Hematopoietic multipotent progenitor cell treated with erythropoietin and hydrocortisone succinate and interleukin-3 and kit ligand, for 15 days (in vitro differentiated cells): ENCODE measurements at places on chromosomes 4 and X.

DNA sequence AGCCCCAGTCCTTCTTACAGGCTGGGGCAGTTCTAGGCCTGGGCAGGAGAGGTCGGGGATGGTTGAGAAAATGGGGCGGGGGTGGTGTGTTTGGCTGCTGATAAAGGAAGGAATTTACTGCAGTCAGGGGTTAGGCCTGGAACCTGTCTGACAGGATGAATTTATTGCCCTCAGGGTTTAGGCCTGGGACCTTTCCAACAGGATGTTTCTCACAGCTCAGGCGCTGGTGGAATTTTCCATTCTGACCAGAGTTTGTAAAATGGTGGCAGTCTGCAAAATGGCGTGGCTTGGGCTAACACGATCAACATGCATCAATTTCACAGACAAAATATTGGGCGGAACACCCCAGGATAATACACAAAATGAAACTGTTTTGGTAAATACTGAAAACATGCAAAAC is 83.5 kb upstream of the SPIN4 start:
- no peak for DNase-seq

DNA sequence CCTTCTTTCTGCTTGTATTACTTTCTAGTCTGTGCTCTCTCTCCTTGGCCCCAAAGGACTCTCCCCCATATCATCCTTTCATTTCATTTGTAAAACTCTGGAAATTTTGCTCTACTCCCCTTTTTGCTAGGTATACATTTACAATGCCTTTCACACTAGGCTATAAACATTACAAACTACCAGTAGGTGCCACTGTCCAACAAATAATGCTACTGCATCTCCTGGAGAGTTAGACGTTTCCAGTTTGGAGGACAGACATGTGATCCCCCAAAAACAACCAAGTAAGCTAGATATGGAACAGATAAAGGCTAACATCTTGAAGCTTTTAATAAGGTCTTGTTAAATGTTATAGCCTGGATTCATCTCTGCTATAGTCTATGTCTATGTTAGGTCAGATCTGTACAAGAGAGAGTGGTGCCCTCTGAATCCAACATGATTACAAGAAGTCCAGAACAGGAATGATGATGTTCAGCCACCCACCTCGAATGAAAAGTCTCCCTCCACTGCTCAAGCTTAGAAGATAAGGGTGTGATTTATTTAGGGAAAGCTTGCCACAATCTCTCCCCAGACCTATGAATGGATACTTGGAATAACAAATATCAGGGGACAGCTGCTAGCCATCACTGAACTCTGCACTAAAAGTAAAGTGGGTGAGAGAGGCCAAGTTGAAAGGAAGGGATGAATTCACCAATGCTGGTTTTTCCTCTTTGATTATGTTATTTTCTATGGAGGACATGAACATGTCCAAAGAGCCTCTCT is 14.3 kb downstream of the CBR4 start:
- peak; percentile 31 for DNase-seq

DNA sequence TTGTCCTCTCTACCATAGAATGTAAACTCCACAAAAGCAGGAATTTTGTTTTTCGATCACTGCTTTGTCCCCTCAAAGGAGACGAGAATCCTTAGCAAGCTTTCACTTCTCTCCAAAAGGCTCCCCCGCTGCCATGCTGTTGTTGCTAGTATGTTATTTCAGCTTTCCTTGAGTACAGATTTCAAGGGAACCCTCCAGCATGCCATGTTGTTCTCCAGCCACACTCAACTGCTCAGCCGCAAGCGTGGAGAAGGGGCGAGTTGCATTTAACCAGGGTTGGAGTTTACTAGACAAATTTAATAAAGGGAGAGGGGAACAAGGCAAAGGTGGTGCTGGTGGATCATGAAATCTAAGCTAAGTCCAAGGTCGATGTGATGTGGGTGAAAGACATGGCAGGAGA is 23.1 kb downstream of the NSDHL start:
- no peak for DNase-seq

GRCh38 chr4:62709618-62710252 is 1509.6 kb downstream of the ADGRL3 start:
- DNase-seq = no peak

DNA sequence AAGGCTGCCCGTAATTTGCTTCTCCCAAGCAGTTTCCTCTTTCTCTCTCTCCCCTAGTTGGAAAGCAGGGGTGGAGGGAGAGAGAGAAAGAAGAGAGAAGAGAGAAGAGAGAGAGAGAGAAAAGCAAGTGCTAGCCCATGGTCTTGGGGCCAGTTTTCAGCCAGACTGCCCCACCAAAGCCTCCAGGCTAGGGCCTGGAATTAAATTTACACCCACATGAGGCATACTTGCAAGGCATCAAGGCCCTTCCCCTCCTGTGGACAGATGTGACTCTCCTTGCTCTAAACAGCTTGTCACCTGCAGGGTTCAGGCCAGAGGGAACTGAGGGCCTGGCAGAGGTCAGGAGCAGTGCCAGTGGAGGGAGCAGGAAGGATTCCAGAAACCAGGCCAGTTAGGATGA is 1.7 kb upstream of the CXCR3 start:
- DNase-seq = no peak

- no peak for DNase-seq
These were observed 56.8 kb downstream of the ANOS1 start for GRCh38 chrX:8675006-8675630.

DNA sequence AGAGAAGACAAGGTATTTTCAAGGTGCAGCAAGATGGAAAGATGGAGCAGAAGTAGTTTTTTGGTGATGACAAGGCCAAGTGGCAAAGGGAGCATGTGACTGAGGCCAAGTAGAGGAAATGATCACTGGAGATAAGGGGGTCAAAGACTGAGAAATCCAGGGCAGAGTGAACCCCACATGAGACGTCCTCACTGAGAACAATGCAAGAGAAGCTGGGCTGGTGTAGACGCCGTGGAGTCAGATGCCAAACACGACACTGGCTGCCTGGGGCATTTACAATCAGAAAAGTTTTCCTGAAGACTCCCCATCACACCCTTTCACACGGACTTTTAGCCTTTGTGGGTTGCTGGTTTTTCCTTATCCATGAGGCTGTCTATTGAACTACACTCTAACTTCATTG is 69.3 kb downstream of the FAM184B start:
- no peak for DNase-seq

- no peak for DNase-seq
These were observed 204.9 kb downstream of the AFAP1 start for GRCh38 chr4:7734651-7735260.

- no peak for DNase-seq
These were observed 24.1 kb downstream of the UGT2B4 start for GRCh38 chr4:69471639-69472038.
